ENCODE measurements at places on chromosomes 2 and 18. TPM values are rescaled to one million over a fixed set of nuclear protein-coding genes. Genes with fewer than 3 reads are reported as not detected.

- peak; percentile 74 for DNase-seq
These were observed 563.4 kb downstream of the LRRTM4 start for GRCh38 chr2:76958749-76959148.

DNA sequence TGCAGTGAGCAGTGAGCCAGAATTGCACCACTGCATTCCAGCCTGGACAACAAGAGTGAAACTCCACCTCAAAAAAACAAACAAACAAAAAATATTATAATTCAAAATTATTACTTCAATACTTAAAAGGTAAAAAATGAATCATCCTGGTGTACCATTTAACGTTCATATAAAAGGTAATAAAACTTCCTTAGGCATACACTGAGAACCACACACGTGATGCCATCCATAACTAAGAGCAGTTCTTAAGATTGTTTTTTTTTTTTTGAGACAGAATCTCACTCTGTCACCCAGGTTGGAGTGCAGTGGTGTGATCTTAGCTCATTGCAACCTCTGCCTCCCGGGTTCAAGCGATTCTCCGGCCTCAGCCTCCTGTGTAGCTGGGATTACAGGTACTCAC, 29.4 kb downstream of the YWHAQ start:
- no peak for DNase-seq

DNA sequence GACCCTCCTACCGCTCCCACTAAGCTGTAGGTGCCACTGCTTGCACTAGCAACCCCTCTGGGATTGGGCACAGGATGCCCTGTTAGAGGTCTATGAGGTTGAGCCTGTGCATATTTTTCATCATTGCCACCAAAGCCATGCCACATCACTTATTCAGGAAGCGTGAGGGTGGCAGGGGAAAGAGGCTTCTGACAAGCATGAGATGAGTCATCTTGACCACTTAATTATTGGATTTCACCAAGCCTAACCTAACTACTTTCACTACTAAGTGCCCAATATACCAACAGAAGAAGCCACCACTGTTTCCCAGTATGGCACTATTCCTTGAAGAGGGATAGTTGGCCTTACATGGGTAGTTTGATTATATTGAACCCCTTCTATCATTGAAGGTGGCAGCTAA, 181.3 kb upstream of the EPHA4 start:
- no peak for DNase-seq

GRCh38 chr2:74550231-74550630, 3.5 kb downstream of the LOXL3 start:
- DNase-seq = no peak

GRCh38 chr2:241950413-241951315, 81.1 kb downstream of the RTP5 start:
- peak; percentile 90 for DNase-seq

DNA sequence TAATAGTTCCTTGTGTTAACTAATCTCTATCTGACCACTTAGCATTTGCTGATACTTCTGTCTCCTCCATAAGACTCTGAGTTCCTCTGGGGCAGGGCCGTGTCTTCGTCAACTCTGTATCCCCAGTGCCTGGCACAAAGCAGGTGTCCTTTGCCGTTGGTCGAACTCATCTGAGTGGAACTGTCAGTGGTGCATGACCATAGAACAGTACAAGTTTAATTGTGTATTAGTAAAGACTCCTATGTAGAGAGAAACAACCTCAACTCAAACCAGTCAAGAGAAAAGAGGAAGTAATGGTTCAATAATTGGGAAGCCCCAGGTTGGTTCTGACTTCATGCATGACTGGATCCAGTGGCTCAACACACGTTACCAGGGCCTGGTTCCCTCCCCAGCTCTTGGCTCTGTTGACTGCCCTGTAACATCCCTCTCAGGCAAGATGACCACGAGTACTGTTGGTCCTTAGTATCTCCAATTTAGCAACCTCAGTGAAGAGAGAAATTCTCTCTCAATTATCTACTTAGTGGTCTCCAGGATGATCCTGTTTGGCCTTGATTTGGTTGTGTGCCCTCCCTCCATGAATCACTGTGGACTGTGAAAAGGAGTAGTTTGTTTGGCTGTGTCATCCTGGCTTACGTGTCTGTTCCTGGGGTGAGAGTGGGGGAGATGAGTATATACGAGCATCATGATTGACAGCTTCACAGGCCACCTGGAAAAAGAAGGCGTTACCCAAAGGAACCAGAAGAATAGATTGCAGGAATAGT, 58.5 kb upstream of the MSH6 start:
- no peak for DNase-seq

- DNase-seq = no peak
These were observed 258.3 kb downstream of the PHLPP1 start for GRCh38 chr18:62973689-62974088.

DNA sequence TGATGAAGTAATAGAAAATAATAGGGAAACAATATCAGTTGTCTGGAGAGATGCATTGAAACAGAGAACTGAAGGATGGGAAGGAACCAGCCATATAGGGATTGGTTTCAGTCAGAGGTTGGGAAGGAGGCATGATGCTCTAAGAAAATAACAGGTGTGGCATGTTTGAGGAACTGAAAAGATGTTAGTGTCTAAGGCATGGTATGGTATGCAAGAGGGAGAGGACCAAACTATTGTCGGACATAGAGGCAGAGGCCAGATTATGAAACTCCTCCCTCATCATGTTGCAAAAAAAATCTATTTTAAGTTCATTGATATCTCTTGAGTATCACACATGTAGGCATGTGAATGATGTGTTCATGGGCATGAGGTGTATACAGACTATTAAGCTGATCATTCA, 48.9 kb upstream of the EMILIN2 start:
- no peak for DNase-seq

GRCh38 chr2:190853531-190854383, 26.9 kb upstream of the GLS start:
- DNase-seq = no peak

GRCh38 chr2:206368933-206369569, 74.3 kb upstream of the ADAM23 start:
- DNase-seq = peak; percentile 20

- no peak for DNase-seq
These were observed 52.6 kb downstream of the CHN1 start for GRCh38 chr2:174952607-174953006.

DNA sequence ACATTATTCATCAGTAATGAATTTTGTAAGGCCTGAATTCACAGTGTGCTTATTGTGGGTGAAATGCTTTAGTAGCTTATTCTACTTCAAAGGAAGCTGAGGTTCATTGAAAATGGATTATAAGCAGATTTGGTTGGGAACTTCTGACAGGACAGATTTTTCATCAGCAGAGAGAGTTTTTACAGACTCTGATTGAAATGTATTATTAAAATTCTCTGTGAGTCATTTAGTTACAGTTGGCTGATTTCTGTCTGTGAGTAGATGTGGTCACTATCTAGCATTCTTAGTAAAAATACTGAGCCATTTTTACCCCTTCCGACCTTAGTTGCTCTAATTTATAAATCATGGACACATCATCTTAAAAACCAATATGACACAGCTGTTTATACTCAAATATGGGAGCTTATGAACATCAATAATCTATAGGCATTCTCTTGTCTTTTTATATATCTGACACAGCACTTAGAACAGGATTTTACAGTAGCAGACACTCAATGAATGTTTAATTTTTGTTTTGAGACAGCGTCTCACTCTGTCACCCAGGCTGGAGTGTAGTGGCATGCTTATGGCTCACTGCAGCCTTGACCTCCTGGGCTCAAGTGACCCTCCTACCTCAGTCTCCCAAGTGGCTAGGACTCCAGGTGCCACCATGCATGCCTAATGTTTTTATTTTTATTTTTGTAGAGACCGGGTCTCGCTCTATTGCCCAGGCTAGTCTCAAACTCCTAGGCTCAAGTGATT, 239.6 kb downstream of the BABAM2 start:
- DNase-seq = no peak

DNA sequence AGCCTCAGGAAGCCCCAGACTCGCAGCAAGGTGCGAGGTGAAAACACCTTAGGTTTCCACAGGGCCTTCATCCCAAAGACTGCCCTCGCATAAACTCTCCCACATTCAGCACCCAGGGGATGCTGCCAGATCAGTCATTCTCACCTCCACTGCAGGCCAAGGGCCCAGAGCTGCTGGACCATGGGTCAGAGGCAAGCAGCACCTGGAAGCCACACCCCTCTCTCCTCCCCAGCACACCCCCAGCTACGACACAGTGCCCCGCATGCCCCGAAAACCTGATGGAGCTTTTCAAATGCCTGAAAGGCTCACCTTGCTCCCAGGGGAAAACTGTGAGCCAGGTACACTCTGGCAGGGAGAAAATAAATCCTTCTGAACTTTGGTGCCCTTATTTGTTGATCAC, 31.9 kb upstream of the LDLRAD4 start:
- DNase-seq = no peak

- no peak for DNase-seq
These were observed 167.6 kb downstream of the UXS1 start for GRCh38 chr2:106026271-106027190.

DNA sequence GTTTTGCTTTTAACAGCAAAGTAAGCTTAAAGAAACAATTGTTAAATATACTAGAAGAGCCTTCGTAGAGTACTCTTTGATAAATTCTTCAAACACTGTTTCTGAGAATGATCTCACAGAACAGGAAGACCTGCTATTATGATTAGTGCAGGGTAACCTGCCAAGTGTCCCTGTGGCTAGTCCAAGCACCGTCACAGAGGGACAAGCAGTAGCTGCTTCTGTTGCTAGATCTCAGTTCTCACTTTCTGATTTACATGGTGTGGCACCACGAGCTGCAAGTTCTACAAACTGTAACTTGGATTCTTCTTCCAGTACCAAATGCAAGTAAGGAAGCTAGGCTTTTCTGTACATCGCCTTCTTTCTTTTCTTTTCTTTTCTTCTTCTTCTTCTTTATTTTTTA, 121.5 kb downstream of the PIEZO2 start:
- no peak for DNase-seq

GRCh38 chr18:23584019-23584983, 2.0 kb downstream of the NPC1 start:
- no peak for DNase-seq

The INPP5D gene
- total RNA-seq = 9.1 TPM

The CCL20 gene
- total RNA-seq = not detected

The AQP12A gene
- not detected for total RNA-seq

The C2orf15 gene
- 0.92 TPM for total RNA-seq

The ATIC gene
- total RNA-seq = 20.8 TPM

The CD226 gene
- 2.1 TPM for total RNA-seq

The CCDC74B gene
- total RNA-seq = 1.0 TPM

The VIT gene
- 23.1 TPM for total RNA-seq
